ENCODE measurements at places on chromosomes 11 and 22.

GRCh38 chr22:38181453-38182200 is at the start of gene PLA2G6:
TSS of gene PLA2G6 (minus strand) at chr22:38181830. CDS start at chr22:38169426, 12,404 bp downstream.
- DNase-seq: peak; percentile 99

DNA sequence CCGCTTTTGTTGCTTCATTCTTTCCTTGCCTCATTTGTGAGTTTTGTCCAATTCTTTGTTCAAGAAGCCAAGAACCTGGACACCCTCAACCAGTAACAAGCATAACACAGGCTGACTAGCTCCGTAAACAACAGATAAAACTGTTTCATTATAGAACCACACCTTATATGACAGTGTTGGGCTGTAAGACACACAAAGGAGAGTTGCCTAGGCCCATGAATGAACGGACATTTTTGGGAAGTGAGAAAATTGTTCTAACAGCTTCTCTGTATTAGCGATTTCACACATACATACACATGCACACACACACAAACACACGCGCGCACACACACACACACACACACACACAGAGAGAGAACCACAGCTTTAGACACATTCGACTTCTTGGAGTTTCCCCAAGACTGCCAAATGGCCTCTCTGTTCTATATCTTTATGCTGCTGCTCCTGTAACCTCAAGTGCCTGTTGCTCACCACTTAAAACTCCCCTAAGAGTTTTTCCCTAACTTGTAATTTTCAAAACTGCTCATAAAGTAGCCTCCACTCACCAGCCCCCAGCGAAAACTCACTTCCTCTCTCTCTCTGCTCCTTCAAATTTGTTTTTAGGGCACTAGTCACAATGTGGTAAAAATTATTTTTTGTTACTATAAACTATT is 35.9 kb downstream of the CTSC start:
- DNase-seq: no peak

DNA sequence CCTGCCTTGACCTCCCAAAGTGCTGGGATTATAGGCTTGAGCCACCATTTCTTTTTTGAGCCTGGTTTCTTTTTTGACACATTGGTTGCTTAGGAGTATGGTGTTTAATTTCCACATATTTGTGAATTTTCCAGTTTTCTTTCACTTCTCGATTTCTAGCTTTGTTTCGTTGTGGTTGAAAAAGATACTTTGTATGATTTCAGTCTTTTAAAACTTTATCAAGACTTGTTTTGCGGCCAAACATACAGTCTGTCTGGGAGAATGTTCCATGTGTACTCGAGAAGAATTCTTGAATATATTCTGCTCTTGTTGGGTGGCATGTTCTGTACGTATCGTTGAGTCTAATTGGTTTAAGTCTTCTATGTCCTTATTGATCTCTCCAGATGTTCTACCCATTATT is 20.8 kb downstream of the SHANK3 start:
- DNase-seq: no peak

- no peak for DNase-seq
Measured at GRCh38 chr11:28966951-28967350, 858.8 kb downstream of the METTL15 start.

GRCh38 chr11:95907476-95907875 is 16.4 kb downstream of the MTMR2 start:
- DNase-seq: no peak

DNA sequence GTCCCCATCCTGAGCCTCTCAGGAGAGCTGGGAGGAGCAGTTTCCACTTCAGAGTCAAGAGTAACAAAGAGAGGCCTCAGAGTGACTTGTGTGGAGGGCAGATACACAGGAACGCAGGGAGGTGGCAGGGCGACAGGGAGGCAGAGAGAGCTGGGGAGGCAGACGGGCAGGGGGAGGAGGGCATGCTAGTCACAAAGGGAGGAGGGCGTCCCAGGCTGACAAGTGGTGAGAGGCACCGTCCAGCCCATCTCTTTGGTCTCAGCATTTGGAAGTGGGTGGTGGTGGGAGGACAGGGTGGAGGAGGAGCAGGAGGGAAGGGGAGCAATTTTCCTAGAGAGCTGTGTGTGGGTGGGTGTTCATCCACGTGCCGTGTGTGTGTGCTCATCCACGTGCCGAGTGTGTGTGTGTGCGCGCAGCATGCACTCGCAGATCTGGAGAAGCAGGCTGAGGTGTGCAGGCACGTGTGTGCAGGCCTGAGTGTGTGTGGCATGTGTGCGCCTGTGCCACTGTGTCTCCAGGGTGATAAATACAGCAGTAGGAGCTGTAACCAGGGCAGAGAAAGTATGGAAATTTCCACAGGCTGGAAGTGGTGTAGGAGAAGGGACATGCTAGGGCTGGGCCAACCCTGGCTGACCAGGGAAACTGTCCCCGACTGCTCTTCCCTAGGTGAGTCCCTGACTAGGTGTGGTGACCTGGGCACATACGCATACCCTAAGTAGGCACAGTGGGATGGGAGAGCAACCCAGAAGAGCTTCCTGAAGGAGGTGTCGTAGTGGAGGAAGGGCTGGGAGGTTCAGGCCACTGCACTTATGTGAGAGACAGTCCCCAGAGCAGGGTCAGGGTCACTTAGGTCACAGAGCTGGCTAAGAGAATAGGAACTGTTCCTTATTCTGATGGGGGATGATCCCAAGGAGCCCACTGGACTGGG is 7.3 kb upstream of the PDE2A start:
- no peak for DNase-seq

GRCh38 chr11:76259299-76259908 is 53.1 kb upstream of the WNT11 start:
- DNase-seq: no peak

DNA sequence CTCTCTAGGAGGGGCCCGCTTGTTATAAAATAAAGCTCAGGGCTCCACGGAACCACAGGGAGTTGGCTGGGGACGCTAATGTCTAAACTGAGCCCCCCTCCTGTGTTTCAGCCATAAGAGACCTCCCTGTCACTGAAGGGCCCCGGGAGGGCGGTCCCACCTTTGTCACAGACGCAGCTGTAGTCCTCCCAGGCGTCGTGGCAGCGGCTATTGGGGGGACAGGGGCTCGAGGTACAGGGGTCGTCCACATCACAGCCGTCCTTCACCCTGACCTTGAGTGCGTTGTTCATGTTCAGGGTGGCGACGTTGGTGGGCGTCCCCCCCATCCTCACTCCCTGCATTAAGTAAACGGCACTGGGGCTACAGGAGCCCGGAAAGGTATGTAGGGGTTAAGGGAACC is 62.0 kb downstream of the TRMU start:
- no peak for DNase-seq

DNA sequence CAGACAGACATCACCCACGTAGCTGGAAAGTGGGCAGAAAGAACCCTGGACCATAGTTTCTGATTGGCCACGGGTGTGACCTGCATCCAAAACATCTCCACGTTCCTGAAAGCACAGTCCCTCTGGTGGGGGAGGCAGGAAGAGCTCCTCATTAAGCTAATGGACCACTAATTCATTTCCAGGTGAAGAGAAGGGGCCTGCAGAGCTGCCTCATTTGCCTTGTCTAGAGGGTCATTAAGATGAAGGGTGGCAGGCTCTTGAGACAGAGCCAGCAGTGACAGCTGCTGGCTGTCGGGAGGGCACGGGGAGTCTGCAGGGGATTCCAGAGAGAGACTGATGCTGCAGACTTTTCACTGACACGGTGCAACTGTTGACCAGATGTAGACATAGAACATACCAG is 149.6 kb upstream of the OPCML start:
- no peak for DNase-seq

DNA sequence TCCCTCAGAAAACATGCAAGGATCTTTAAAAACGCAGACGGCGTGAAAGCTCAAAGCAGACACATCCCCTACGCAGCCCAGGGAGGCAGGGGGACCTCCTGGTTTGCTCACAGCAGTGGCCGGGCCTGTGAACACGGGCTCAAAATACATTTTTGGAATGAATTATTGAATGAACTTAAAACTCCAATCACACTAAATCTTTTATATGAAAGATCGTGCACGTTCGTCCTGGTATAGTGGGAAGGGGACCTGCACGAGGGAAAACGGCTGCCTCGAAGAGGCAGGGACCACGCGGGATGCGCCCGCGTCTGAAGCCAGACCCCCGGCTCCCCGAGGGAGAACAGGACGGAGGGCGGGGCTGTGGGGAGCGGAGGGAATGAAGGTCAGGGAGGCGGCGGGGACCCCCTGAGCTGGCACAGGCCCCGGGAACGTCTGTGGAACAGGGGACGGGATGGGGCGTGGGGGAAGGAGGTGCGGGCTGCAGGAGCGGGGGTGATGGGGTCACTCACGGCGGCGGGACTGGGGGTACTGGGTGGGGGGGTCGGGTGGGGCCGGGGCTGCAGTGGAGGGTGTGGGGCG is 1.3 kb upstream of the PANX2 start:
- no peak for DNase-seq

DNA sequence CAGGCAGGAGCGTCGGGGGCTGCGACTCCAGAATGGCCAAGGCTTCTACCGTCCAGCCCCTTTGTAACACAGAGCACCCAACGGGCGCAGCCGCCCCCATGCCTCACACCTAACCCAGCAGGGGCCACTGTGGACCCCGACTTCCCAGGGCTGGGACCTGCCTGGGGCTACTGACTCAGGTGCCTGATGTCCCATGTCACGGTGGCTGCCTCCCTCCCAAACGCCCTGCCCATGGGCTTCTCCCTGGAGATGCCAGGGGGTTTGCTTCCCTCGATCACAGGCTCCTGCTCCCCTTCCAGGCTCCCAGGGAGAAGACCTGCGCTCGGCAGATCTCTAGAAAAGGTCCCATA is 84.0 kb downstream of the MYEOV start:
- DNase-seq: no peak

DNA sequence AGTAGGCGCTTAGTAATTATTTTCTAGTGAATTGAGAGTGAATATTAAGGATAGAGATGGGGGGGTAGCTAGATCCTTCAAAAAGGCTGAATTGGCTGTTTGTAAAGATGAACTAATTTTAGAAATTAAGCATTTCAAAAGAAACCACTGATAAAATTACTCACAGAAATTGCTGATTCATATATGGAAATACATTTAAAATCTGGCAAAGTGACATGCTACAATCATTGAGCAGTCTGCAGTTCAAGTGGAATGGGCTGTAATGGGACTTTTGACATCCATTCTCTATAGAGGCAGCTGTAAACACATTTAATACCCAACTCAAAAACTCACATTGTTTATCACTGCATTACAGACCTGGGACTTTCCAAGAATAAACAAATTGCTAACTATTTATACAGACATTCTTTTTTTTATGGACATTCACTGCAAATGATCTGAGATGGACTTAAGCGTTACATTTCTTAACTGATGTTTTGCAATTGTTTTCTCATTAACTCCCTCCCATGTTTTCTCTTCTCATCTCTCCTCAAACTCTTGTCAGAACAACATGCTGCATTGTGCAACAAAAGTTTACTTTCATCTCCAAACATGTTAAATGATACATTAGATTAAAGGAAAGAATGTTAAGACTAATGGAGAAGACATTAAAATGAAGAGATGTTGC is 42.1 kb upstream of the MMP7 start:
- no peak for DNase-seq

GRCh38 chr11:76269247-76269646 is 62.9 kb upstream of the WNT11 start:
- no peak for DNase-seq

GRCh38 chr22:50058906-50059880 is 1.1 kb upstream of the TTLL8 start:
- no peak for DNase-seq
